Mucosa of descending colon (tissue), 3 donors: ENCODE measurements at places on chromosomes 12 and 14.

- no peak for DNase-seq
Observed at GRCh38 chr14:59292921-59293534, 104.6 kb downstream of the DAAM1 start.

DNA sequence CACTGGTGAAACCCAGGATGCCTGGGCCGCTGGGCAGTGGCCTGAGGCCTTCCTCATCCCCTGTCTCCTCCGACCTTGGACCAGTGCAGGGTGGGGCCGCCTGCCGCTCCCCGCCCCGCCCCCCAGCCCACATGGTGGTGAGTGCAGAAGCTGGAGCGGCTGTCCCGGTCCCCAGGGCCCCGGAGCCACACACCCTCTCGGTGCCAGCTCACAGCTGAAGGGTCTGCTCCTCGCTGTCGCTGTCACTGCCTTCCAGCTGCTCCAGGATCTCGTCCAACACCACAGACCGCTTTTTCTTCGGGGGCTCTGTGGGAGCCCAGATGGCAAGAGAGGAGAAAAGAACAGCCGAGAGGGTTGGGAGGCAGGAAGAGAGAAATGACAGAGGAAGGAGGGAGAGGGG is 143.1 kb downstream of the RBM19 start:
- no peak for DNase-seq

DNA sequence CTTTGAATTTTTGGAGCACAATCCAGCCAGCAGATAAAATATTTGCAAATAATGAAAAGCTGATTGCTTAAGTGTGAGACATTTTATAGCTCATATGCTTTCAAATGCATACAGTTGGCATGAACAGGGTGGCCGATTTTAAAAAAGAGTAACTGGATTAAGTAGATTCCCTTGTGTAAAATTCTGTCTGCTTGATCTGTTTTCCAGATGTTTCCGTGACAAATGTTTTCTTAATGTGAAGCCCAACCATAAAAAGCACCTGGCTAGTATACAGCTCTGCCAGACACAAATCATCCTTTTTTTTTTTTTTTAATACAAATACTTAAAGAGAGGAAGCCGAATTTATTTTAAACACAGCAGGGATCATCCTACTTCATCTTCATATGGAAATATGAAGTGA is 440.7 kb downstream of the CCER1 start:
- no peak for DNase-seq

- no peak for DNase-seq
Observed at GRCh38 chr14:71764701-71765382, 167.4 kb upstream of the RGS6 start.

GRCh38 chr12:75798136-75798926 is 233.2 kb downstream of the PHLDA1 start:
- no peak for DNase-seq

DNA sequence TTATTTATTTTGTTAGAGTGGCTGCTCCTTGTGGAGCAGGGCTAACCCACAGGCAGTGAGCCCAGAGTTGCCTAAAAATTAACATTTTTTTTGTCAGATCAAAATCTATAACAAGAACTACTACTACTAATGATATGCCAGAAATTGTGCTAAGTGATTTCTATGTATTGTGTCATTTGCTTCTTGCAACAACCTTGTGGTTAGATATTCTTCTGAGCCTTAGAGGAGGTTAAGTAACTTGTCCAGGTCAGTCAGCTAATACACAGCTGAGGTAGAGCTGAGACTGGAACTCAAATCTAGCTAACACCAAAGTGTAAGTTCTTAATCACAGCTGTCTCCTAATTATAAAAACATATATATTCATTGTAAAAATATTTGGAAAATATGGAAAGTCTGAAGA is 29.8 kb downstream of the CFL2 start:
- DNase-seq = no peak

- DNase-seq = no peak
Observed at GRCh38 chr12:68250454-68250853, 3.0 kb downstream of the IL22 start.

DNA sequence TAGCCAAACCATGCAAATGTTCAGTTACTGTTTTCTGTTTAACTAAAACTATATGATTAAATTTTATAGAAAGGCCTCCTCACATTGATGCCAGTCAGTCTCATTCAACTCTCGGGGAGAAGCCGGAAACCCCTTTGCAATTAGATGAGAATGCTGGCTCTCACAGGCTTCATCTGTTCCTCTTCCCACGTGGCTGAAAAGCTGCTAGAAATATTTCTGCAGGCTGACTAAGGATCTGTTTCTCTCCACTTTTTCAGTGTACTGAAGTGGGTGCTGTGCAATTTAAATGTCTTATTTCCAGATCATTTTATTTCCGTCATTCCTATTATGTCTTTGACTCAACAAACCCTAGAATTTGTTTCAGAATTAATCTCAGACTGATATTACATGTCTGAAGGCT is 17.4 kb upstream of the KCNH3 start:
- no peak for DNase-seq

GRCh38 chr12:72214163-72214562 is 58.0 kb upstream of the TRHDE start:
- no peak for DNase-seq

DNA sequence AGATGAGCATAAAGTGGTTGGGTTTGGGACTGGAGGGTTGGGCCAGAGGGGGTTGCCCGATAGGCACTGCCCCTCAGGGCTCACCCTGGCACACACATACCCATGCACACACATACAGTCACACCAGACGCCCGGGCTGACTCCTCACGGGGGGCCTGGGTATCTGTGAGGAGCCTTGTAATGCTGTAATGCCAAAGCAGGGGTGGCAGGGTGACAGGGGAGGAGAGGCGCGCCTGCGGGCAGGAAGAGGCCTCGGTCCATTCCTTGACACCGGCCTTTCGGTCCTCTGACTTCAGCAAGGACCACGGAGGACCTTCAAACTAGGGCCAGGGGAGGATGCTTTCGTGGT is 375 bp downstream of the FAIM2 start:
- no peak for DNase-seq
